ENCODE measurements at places on chromosomes 12 and 14. TPM values are rescaled to one million over a fixed set of nuclear protein-coding genes. Genes with fewer than 3 reads are reported as not detected.

The CLEC12A gene
- not detected for total RNA-seq

The STYK1 gene
- 2.0 TPM for total RNA-seq

The OAS2 gene
- total RNA-seq = 0.44 TPM

The PTCSC3 gene
- not detected for total RNA-seq

The NTN4 gene
- 106 TPM for total RNA-seq

The ITGB7 gene
- 1.6 TPM for total RNA-seq

The LPAR5 gene
- not detected for total RNA-seq

The TRIM9 gene
- total RNA-seq = not detected

The CRIP1 gene
- total RNA-seq = 8.8 TPM

The GPRC5A gene
- total RNA-seq = 371 TPM

The AQP6 gene
- not detected for total RNA-seq

The CAPZA3 gene
- total RNA-seq = not detected

The KRT80 gene
- total RNA-seq = 2.3 TPM

The CLEC14A gene
- not detected for total RNA-seq

The CPM gene
- total RNA-seq = 3.0 TPM

The KRT74 gene
- total RNA-seq = not detected

The TDG gene
- total RNA-seq = 13.9 TPM
